NCI-H2171 treated with DMSO at 0.1 percent for 48 hours (cell line): ENCODE measurements at places on chromosomes 3 and 15.

DNA sequence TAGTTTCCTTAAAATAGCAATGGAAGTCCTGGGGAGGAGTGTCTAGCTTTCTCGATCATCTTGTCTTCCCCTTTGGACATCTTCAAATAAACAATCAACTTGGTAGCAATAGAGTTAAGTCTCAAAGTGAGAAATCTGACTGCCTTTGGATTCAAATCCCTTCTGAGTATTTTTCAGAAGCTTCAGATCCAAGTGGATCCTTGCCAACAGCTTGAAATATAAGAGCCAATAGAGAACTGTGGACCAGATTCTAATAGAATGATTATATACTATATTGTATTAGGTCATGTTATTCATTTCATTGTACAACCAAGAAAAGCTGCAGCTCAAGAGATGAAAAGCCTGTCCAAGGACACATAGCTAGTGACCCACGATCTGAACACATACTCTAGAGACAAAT, 60.2 kb downstream of the SYNPR start:
- DNase-seq, result no peak

DNA sequence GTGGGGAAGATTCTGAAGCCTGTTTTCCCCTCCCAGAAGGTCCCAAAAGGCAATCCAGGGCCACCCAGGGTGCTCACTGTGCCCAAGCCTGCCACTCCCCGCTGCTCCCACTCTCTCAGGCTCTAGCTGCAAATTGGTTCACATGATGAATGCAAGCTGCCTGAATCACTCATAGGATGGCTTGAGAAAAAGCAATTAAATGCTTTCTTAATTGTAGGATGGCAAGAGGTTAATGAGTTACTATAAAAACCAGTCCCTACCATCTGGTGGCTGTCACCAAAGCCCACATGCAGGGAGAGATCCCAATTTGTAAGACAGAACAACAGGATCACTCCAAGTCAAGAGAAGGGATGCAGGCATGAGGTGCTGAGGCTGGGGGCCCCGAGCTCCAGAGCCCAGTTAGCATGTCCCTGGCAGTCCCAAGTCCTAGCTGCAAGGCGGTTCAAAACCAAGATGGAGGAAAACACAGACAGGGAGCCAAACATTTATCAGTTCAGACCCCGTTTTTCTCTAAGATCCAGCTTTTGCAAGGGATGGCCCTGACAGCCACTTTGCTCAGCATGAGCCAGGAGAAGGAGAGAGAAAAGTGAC, 207.1 kb downstream of the UACA start:
- peak; percentile 23 for DNase-seq

DNA sequence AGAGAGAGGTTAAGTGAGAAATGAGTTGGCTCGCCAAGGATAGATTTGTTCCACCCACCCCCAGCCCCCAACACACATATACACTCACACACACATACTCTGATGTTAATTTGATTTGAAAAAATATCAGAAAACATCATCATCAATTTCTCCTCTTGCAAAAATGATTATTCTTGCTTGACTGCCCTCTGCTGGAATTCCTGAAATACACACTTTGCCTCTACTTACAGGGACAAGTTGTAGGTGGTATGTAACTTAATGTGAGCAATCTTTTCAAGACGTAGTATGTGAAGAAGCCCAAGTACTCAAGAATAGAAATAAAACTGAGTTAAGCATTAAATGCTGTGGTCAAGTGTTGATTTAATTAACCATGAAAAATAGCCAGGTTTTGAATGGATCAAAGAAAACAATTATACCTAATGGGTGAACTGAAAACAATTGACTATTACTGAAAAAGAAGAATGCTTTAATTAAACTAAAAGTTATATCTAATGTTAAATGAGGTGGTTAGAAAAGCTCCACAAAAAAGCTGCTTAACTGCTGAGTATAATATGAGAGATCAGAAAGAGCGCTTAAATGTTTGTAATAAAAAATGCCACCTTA, 46.6 kb upstream of the MDFIC2 start:
- DNase-seq, result peak; percentile 21

GRCh38 chr15:62453375-62453774, 288.3 kb upstream of the C2CD4B start:
- peak; percentile 18 for DNase-seq

GRCh38 chr15:60822403-60822802, 343.5 kb upstream of the ICE2 start:
- DNase-seq, result no peak

DNA sequence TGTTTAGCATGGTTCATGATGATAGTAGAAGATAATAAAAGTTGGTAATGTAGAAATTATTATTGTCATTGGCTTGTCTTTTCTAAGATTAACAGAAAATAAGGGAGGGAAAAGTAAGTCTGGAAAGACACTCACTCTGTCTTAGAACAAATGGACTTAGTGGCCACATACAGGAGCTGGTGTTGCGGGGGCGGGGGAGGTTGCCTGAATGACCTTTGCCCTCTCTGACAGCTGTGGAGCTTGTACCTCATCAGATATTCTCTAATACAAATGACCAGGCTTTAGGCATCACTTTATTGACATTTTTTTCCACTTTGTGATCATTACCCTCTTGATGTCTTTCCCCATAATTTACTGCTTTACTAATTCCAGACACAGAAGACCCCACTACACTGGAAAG, 5.9 kb downstream of the TAGLN3 start:
- no peak for DNase-seq

DNA sequence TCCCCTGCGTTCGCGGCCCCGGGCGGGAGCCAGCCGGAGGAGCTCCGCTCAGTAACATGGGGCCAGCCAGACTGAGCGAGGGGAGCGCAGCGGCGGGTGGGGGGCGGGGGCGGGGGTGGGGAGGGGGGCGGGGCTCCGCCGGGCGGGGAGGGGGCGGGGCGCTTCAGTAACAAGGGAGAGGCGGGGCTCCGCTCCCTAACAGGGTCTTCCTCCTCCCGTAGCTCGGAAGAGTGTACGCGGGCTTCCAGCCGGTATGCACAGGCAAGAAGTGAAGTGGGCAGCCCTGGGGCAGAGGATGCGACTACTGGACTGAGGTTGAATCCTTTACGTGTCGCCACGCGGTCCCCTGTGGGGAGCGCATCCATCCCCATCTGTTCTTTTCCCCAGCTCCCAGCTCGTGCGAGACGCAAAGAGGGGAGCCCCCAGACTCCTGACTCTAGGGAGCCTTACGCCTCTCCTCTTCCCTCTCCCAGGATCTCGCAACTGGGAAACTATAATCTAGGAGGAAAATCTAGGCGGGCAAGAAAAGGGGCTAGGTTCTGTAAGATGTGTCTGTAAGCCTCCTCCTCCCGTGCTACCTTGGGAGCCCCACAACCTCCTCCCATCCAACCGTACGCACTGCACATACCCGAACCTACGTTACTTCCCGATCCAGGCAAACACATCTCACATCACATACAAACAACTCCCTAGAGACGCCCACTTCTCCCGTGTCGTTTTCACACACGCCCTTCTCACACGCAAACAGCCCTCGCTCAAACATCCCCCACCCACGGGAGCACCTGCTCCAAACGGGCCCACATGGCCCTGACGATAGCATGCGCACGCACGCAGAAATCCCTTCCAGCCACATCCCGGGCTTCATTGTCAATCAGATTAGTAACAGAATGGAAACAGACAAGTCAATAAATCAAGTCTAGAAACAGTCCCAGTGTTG, at the start of gene SHF:
SHF (minus strand) TSS at position 73 of the 937 bp plus-strand sequence; CDS start at position 58, 15 bp downstream.
- DNase-seq, result peak; percentile 89

- DNase-seq, result no peak
Observed at GRCh38 chr15:42843699-42844098, 76.9 kb downstream of the TTBK2 start.

- DNase-seq, result no peak
Observed at GRCh38 chr15:45802140-45802539, 167.3 kb downstream of the SQOR start.

DNA sequence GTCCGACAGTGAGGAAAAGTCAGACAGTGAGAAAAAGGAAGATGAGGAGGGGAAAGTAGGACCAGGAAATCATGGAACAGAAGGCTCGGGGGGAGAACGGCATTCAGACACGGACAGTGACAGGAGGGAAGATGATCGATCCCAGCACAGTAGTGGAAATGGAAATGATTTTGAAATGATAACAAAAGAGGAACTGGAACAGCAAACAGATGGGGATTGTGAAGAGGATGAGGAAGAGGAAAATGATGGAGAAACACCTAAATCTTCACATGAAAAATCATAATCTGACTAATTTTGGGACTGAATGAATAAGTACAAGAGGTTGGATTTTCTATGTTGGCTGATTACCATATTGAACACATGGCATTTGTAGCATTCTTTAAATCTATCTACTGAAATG, 26.2 kb downstream of the SEC62 start:
- DNase-seq, result no peak

- no peak for DNase-seq
Observed at GRCh38 chr3:197953881-197954280, 3.9 kb downstream of the RPL35A start.

DNA sequence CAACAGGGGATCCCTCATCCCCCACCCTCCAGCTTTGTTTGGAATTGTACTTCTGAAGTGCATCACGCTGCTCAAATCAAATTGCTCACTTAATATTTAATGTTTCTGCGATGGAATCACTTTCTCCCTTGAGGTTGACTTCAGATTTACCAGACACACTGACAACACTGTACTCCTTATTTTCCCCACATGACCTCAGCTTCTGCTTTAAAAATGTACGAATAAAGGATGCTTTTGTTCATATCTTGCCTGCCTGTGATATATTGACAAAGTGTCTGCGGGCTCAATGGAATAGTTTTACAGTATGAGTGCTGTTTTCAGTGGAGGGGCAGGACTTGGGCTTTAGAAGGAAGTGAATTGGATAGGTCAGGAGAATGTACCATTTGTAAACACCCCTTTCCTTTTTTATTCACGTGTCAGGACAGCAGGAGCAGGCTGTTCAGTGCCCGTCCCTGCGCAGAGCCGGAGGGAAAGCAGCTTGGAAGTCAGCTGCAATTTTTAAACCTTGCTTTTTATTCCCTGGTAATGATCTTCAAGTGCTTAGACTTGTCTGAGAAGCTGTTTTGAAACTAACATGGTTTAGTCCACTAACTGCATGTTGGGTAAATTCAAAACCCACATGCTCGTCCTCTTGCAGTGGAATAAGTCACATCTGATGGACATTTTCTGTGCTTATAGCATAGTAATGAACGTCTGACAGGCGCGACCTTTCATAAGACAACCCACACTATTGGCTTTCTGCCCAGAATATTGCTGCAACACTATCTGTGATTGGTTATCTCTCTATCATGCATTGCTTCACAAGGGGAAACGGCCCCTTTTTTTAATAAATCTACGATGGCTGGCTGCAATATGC, 29.9 kb downstream of the MBNL1 start:
- peak; percentile 93 for DNase-seq
